ENCODE measurements at places on chromosomes 6 and 20. TPM values are rescaled to one million over a fixed set of nuclear protein-coding genes. Genes with fewer than 3 reads are reported as not detected.

Gene DNAH8
- 0.57 TPM for polyA plus RNA-seq

Gene MAPK13
- polyA plus RNA-seq, result 20.2 TPM

Gene DIDO1
- 64.9 TPM for polyA plus RNA-seq

Gene CENPW
- polyA plus RNA-seq, result 25.9 TPM

Gene PTCHD4
- polyA plus RNA-seq, result 2.2 TPM

Gene PSORS1C1
- polyA plus RNA-seq, result not detected

Gene SAMD3
- 1.1 TPM for polyA plus RNA-seq

Gene PROCR
- 10.0 TPM for polyA plus RNA-seq

Gene UBR2
- polyA plus RNA-seq, result 27.2 TPM

Gene VGLL2
- not detected for polyA plus RNA-seq

Gene TRERF1
- 14.1 TPM for polyA plus RNA-seq

Gene CST2
- not detected for polyA plus RNA-seq

Gene CALHM4
- polyA plus RNA-seq, result 0.46 TPM

DNA sequence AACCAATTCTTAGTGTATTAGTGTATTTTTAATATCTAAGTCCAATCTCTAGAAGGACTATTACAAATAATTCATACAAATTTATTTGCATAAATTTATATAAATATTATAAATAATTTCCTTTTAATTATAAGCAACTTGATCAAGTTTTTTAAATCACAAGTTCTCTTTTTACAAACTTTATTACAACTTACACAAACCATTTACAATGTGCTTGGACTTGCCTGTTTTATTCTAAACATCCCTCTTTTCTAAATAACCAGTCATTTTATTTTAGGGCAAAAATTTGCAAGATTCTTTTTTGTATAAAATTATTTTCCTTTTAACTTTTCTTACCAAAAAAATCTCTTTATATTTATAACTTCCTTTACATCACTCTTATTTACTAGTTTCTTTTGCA is 83.5 kb upstream of the SYNCRIP start:
- DNase-seq, result no peak

DNA sequence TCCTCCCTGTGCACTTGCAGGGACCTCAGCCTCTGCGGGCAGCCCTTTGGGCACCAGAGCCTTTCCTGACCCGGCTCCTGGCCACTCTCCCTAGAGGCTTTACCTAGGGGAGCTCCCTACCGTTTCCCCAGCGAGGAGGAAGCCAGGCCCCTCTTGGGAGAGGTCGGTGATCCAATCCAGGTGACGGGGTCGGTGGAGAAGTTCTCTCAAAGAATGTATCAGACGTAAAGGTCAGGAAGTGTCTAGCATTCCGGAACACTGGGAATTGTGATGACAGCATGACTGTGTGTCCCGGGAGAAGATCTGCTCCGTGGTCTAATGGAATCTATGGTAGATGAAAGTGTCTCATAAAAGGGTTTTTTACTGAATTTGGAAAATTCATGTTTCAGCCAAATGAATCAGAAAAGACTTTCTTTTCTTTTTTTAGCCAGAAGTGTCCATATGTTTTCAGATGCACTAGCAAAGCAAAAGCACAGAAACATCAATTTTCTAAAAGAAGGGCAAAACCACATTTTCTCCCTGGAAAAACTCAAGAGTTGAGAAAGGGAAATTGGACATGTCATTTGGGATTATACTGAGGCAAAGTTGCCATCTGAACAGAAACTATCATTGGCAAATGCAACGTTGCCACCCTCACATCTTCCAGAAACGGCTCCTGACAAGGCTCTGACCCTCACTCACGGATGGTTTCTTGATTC is 289.4 kb downstream of the THBS2 start:
- no peak for DNase-seq

DNA sequence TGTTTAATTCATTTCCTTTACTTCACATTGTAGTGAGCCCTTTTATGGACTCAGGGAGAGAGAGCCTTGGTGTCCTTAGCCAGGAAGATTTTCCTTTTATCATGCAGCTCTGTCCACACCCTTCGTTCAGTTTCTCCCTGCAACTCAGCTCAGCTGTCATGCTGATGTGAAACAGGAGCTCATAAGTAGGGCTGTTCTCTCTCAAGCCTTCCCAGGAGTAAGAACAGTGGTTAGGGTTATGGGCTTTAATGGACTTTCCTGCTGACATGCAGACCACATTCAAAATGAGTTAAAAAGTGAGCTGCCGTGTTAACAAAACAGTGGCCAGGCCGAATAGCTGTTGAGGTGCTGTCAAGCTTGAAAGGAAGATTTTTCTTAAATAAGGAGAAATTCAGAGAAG is 104.1 kb downstream of the BCKDHB start:
- DNase-seq, result no peak

DNA sequence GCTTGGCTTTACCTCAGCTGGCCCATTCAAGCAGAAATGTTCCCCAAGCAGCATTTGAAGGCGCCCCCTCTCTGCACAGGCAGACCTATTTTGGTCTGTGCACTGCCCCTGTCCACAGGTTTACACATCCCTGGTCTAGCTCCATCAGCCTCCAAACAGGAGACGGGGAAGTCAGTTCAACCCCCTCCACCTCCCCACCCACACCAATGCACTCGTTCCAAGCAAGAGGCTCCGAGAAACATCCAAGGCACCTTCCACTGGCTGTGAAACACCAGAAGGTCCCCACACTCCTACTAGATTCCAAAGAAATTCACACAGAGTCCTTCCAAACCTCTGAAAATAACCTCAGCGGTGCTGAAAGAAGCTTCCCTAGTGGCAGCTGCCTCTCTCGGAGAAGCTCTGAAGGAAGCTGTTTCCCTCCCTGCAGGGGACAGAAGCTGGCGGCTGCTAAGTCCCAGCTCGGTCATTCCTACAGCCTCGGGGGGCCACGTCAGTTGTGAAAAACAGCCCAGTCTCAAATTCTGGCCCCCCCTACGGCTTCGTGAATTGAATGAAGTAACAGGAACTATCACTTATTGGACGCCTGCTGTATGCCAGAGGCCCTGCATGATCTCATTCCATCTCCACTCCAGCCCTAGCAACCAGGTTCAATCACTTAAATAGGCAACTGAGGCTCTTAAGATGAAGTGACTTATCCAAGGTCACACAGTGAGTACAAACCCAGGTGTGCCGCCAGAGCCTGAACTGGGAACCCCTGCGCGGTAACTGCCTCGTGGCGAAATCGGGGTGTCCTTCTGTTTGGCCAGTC is 815 bp downstream of the SPATA2 start:
- no peak for DNase-seq

DNA sequence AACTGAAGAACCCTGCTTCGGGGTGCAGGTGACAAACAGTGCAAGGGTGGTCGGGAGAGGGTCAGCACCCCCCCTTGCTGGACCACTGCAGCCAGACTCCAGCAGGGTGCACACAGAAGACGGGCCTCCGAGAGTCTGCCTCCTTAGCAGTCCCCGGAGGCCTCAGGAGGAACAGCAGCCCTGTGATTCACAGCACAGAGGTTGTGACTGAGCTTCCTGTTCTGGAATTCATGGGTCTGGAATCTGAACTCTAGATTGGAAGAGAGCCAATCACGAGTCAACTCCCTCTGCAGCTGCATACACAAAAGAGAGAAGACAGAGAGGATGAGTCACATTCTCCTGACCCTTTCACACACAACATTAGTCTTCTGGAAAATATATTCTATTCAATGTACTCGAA is 249.0 kb upstream of the OPRM1 start:
- no peak for DNase-seq

DNA sequence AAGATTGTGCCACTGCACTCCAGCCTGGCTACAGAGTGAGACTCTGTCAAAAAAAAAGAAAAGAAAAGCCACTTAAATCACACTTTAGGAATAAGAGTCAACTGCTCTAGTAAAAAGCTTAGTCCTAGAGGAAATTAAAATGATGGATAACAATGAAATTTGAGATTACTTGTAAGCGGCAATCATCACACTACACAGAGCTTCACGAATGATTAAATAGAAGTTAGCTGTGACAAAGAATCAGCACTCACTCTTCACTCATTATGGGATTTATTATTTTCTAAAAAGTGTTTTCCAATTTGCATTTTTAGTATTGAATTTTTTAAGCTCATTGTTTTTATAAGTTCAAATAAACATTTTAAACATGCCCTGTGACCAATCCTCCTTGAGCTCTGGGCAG is 718.0 kb downstream of the UTRN start:
- no peak for DNase-seq

DNA sequence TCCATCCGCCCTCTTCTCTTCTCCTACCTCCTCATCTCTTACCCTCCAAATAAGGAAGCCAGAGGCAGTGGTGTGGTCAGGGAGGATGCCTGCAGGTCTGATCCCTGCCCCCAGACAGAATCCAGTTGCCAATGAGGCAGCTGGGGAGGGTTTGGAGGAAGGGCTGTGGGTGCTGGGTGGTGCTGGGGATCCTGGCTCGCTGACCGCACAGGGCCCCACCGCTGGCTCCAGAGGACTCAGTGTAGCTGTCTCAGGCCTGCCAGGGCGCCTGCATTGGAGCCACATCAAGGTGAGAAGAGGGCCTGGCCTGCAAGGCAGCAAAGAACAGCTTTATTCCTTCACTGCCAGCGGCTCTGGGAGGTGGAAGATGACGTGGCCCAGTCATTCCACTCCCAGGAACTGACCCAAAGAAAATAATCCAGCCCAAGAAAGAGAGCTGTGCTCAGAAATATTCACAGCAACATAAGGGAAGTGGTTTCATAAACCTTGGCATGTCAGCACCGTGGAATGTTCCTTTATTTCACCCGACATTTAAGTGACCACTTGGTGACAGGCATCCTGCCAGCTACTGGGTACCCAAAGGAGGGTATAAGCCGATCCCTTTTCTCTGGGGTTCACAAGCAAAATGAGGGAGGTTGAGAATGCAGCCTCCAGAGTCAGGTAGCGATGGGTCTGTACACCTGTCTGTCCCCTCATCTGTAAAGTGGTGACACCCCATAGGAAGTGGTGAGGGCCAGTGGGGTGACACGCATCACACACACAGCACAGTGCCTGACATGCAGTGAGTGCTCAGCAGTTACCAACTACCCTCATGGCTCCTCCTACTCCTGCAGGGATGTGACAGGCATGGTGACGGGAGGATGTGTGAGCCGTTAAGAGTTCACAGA is 125.1 kb downstream of the SNX5 start:
- DNase-seq, result no peak

- no peak for DNase-seq
These were observed 2.6 kb downstream of the ZNF165 start for GRCh38 chr6:28082939-28083338.

DNA sequence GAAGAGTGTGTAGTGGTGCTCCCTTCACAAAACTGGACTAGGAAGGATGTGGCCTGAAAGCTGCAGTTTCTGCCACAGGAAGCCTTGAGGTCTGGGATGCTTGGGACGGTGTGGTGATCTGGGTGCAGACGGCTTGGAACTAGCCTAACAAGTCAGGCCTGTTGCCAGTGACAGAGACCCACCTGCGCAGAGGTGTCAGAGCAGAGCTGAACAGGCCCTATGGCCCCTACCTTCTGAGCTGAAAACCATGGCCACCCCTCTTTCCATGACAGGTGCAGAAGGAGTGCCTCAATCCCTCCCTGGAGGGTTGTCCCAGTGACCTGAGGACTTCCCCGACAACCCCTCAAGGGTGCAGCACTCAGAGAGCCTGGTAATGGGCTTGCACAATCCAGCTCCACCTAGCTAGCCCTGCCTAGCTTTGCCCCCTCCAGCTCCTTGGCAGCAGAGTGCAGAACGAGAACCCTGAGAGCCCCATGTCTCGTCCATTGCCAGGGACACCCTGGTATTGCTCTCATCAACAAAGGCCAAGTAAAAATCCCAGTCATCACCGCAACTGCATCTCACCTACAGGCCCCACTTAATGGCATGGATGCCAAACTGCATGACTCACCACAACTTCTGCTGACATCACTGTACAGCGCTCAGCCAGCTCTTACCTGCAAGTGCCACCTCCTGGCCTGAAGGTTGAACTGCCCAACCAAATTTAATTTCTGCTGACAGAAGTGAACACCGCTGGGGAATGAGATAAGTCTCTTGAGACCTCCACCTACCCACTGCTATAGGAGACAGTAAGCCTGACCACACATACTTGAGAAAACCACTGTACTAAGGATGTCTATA is 563.1 kb downstream of the TFAP2A start:
- DNase-seq, result no peak

- DNase-seq, result no peak
These were observed 49.5 kb downstream of the HDAC2 start for GRCh38 chr6:113921299-113921904.

DNA sequence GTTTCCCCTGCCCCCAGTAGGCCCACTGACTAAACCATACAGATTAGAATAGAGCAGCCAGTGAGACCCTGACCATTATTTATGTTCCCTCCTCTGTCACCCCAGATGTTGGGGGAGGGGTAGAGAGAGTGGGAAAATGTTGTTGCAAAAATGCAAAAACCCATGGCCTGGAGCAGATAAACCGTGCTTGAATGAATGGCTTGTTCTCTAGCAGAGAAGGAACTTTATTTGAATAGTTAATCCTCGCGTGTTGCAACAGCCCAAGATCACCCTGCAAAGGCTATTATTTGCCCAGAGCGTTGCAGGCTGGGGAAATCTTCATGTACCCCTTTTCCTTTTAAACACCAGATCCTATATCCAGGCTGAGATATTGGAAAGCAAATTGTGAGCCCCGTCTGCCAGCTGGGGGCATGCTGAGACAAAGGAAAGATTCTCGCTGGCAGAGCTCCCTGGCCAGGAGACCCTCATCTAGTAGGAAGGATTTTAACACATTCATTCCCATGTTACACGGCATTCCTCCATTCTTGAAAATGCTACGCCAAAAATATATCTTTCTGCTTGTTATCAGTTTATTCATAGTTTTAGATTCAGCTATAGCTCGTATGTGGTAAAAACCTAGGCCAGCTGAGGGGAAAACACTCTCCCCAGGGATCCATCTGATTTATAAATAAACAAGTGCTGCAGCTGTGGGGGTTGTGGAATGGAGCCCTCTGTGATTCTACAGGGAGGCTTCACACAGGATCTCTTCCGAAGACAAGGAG is 53.0 kb downstream of the LINC00237 start:
- DNase-seq, result no peak

- no peak for DNase-seq
These were observed 56.4 kb upstream of the F13A1 start for GRCh38 chr6:6376845-6377244.

- no peak for DNase-seq
These were observed 893 bp downstream of the POLR1H start for GRCh38 chr6:30061858-30062458.

GRCh38 chr6:112482373-112482772 is 135.2 kb downstream of the RFPL4B start:
- no peak for DNase-seq

- DNase-seq, result no peak
These were observed 13.0 kb downstream of the SESN1 start for GRCh38 chr6:109081516-109082187.
